CD4-positive, alpha-beta T cell treated with Interleukin-21 for 1 hour (primary cell): ENCODE measurements at places on chromosomes 6 and 20.

DNA sequence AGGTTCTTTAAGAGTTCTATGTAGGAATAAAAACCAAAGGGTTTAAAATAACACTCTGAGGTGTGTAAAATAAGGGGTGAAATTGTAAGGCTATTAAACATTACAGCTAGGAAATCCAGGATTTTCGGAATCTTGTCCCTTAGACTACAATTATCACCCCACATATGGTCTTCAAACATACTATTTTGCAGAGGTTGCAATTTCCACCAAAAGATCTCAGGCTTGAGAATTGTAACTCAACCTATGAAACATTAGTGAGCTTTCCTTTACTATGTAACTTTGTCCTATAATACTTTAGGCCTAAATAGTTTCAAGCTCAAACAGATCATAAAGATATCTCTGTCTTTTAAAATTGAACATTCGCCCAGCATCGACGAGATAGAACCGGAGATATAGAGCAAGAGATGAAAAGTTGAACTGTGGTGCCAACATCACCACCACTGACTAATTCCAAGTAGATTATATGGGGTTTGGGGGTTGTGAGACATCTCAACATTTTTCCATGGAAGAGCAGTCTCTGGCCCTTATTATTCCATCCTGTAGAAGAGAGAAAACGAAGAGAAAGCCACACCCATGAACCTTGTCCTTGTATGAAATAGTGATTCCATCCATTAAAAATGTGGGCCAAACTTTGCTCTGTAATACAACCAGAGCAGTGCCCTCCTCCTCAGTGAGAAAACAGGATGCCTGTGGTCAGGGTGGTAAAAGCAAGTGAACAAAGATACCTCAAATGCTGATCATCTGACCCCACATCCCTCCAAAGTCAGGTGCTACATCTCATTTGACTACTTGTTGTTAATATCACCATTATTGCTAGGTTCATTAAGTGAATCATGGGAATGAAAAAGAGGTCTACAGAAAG lies 284.5 kb upstream of the GJE1 start:
- peak; percentile 66 for DNase-seq

DNA sequence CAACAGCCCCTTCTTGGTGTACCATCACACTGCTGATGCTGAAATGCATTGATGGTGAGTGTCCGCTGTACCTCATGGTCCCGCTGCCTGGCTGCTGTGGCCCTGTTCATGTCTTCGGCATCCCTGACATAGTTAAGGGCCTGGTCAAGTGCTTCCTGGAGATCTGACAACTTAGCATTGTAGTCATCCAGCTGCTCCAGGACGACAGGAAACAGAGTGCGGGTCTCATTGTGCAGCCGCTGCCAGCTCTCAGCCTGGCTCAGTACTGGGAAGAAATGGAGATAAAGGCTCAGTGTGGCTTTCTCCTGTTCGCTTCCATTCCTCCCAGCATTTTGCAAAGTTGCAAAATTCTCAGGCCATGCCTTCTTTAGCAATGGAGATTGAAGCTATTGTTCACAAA lies 81.8 kb downstream of the LAMA4 start:
- DNase-seq, result no peak

GRCh38 chr6:31702405-31702818 lies 712 bp downstream of the ABHD16A start:
- no peak for DNase-seq

DNA sequence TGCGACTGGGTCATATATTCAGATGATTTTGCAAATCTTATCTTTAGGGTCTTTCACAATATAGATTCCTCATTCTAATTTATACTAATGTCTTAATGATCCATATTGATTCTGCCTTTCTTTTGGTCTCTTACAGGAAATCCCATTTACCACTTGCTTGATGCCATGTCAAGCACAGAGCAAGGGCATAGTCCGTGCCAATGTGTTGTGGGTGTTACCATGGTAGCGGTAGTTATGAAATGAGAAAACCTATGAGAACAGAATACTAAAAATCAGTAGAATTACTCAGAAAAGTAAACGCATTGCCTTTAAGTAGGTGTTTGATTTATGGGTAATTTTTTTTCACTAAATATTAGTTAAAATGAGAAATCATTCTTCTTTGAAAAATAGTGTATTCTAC lies 153.9 kb upstream of the RAB32 start:
- no peak for DNase-seq

DNA sequence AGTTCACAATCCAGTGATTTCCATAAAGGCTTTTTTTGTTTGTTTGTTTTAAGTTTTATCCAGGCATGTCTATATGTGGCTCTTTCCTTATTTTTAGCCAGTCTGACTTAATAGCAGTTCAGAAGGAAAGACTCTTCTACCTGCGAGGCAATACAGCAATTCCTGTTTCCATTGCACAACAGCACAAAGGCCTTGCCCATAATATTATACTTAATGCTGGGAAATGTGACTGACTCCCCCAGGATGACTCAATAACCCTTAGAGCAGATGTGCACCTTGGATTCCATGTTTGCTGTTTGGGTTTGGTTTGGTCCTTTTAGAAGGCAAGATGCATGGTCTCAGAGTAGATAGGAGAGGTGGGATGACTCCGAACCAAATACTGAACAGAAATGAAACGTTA lies 184.1 kb downstream of the MTFR2 start:
- DNase-seq, result no peak

DNA sequence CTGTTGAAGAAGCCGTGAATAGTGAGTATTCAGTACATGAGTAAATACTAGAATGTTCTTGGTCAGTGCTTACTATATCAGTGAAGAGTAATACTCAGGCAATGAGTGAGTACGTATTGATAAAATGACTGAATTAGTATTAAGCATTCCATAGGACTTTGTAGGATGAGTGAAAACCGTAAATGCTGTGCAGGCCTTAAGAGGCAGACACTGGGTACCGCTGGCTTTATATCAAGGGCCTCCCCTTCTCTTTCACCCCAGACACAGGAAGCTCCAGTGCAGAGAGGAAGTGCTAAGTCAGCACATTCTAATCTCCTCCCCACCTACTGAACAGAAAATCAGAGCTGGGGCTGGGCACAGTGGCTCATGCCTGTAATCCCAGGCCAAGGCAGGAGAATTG lies 24.2 kb downstream of the POFUT1 start:
- DNase-seq, result peak; percentile 70

DNA sequence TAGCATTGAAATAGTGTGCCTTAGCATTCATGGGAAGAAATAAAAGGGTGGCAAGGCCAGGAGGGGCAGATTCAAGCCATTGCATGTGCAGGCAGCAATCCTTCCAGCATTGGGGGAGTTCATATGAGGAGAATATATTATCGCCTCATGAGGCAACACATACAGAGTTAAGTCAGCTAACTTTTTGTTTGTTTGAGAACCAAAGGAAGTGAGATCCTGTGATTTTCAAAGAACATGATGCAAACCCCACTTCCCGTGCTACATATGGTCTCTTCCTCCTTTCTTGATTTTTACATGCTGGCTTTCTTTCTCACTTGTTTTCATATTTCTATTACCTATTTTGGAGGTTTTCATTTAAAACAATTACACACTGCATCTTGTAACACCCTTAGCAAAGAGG lies 579.7 kb upstream of the ARID1B start:
- DNase-seq, result peak; percentile 3

DNA sequence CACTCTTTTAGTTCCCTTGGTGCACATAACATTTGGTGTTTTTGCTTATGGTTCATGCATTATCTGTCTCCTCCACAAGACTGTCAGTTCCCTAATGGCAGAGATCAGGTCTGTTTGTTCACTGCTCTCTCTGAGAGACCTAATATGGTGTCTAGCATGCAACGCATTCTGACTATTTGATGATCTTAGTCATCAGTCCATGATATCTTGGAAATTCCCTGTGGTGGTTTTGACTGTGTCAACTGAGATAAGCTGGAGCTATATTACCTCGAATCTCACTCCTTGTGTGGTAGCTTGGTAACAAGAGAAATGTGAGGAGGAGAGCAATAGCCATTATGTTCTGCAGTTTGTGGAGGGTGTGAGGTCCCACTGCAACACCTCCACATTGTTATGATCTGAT lies 229.8 kb downstream of the FRK start:
- no peak for DNase-seq

GRCh38 chr20:47304287-47304686 lies 52.2 kb downstream of the ZMYND8 start:
- no peak for DNase-seq
